Stimulated activated CD8-positive, alpha-beta memory T cell treated with anti-CD3 and anti-CD28 coated beads, Interleukin-4, amount 100 ng/mL, for 24 hours (primary cell): ENCODE measurements at places on chromosomes 1 and 21.

GRCh38 chr1:247552231-247552630, 3.3 kb downstream of the GCSAML start:
- DNase-seq, result no peak

DNA sequence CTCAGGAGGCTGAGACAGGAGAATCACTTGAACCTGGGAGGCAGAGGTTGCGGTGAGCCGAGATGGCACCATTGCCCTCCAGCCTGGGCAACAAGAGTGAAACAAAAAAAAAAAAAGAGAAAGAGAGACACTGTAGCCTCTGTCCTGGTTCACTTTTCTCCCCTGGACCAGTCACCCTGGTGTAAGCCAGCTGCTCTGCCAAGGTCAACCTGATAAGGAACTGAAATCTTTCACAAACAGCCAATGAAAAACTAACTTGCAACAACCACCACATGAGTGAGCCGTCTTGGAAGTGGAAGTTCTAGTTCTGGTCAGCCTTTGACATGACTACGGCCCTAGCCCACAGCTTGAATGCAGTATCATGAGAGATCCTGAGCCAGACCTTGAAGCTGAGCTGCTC, 36.8 kb upstream of the CXADR start:
- DNase-seq, result no peak

- DNase-seq, result no peak
Observed at GRCh38 chr1:21099034-21099868, 77.4 kb downstream of the EIF4G3 start.

- no peak for DNase-seq
Observed at GRCh38 chr1:203692565-203693470, 66.2 kb downstream of the ATP2B4 start.

- no peak for DNase-seq
Observed at GRCh38 chr1:93703643-93704042, 22.0 kb upstream of the BCAR3 start.

GRCh38 chr1:201876148-201876818, 12.4 kb upstream of the SHISA4 start:
- DNase-seq, result no peak

DNA sequence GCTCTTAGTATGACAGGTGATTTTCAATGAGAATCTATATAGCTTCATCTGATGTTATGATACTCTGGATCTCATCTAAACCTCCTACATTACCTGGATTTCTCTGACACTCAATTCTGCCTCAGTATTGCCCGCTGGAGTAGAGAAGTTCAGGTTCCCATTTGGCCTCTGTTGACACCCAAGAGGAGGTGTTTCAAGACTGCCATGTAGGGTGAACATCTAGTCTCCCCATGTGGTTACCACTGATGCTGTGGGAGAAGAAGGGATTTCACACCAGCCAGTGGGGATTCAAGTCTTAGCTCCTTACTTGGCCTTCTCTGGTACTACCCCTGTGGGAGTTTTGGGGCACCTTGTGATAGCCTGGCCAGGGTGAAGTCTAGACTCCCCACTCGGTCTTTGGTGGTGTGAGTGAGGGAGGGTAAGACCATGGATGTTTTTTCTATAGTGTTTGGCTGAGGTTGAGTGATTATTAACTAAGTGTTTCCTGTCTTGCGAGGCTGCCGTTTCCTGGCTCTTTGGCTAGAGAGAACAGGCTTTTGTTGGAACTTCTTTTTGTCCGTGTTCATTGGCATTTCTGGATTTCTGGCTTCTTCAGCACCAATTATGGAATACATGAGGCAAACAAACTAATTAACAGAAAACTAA, 90.7 kb downstream of the RHOU start:
- no peak for DNase-seq

DNA sequence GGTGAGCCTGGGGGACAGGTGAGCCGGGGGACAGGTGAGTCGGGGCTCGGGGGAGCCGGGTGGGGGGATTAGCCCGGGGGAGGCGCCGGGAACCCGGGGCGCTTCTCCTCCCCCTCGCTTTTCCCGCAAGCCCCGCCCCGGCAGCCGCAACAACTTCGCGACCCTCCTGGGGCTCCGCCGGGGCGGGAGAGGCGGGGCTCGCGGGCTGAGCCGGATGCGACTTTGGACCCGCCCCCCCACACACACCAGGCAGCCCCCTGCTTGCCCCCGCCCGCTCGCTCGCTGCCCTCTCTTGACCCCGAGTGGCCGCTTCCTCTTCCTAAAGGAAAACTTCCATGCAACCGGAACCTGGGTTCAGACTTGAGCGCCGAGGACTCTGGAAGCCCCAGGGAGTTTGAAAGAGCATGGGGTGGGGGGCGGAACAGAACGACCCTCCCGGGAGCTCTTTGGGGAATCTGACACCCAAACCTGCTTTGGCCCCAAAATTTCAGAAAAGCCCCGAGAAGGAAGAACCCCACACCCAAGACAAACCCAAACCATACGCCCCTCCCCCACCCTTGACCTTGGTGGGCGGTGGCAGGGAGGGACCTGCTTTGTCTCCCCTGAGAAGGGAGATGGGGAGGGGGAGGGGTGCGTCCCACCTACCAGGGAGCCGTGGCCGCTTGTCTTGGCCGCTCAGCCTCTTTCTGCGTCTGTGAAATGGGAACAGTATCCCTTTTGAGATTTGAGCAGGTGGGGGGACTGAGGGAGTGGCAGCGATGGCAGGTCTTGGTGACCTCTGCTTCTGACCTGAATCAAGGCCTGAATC, 550 bp downstream of the ARHGEF16 start:
- no peak for DNase-seq

- DNase-seq, result no peak
Observed at GRCh38 chr1:242240691-242241090, 241.8 kb upstream of the MAP1LC3C start.

GRCh38 chr1:86419277-86419903, 4.6 kb upstream of the CLCA2 start:
- DNase-seq, result no peak

DNA sequence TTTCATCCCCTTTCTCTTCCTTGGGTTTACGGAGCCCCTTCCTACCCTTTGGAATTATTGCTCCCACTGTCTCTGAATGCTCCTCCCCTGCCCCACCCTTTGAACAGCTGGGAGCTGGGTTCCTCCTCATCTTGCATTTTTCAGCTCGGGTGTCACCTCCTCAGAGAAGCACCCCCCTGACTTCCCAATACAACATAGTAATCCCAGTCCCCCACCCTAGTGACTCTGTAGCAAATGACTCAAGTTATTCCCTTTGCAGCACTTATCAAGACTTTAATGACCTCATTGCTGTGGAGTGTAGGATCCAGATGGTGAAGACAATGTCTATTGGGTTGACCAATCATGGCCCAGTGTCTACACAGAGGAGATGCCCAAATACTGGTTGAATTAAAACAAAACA, 8.9 kb upstream of the VWA5B1 start:
- DNase-seq, result no peak

GRCh38 chr1:14616632-14617396, 18.3 kb downstream of the KAZN start:
- DNase-seq, result no peak

DNA sequence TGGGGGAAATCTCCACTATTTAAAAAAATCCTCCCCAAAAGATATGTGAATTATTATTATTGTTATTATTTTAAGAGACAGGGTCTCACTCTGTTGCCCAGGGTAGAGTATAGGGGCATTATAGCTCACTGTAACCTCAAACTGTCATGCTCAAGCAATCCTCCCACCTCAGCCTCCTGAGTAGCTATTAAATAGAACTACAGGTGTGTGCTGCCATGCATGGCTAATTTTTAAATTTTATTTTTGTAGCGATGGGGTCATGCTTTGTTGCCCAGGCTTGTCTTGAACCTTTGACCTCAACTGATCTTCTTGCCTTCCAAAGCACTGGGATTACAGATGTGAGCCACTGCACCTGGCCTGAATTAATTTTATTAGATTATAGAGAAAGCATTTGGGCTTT, 116.8 kb downstream of the RABGAP1L start:
- no peak for DNase-seq

- DNase-seq, result no peak
Observed at GRCh38 chr1:17189632-17189990, 15.3 kb upstream of the PADI1 start.

GRCh38 chr1:48979940-48980339, 203.2 kb upstream of the BEND5 start:
- no peak for DNase-seq

- no peak for DNase-seq
Observed at GRCh38 chr1:209633335-209633997, 18.8 kb downstream of the LAMB3 start.

DNA sequence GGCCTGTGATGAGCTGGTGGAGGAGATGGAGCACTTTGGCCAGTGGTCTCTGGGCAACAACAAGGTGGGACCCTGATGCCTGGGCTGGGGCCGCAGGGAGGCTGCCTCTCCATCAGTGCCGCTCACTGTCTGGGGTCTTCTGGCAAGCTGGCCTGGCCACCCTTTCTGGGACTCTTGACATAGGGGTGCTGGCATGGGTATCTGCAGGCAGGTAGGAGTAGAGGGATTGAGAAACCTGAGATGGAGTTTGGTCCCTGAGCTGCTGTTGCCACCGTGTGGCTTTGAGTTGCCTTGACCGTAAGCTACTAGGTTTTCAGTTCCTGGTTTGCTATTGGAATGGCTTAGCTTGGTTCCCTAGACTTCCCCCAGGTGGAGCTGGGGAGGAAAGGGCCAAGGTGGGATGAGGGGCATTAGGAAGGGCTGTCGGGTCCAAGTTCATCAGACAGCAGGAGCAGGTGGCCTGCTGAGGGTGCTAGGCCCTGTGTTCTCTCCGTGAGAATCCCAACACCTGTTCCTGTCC, 13.2 kb upstream of the MFN2 start:
- DNase-seq, result no peak

DNA sequence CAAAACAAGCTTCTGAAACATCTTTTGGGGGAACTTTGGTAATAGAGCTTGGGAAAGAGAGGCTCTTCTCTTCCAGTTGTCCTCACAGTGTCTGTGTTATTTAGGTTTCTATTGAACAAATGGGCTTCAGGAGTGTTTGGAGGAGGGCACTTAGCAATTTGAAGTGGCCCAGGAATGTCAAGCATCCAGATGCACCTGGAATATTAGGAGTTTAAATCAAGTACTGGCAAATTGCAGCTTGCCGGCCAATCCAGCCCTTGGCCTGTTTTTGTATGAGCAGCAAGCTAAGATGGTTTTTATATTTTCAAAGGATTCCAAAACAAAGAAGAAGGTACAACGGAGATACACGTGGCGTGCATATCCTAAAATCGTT, 94.7 kb downstream of the CCDC185 start:
- no peak for DNase-seq

DNA sequence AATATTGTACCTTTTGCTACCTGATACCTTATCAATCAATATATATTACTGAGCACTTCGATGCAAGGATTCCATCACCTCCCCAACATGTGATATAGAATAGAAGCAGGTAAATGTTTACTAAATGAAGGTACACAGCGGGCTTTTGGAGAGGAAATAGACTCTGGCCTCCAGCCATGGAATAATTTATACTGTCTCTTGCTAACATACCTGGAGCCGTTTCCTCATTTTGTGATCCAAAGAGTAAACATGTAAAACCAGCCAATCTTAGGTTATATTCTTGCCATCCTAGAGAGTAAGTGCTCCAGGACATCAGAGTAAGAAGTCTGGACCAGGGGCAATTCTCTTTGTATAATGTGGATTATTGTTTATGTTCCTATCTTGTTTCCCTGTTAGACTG, 39.4 kb downstream of the NDUFS5 start:
- no peak for DNase-seq

- no peak for DNase-seq
Observed at GRCh38 chr1:150843474-150843873, 32.9 kb downstream of the ARNT start.

GRCh38 chr1:8682573-8682972, 134.9 kb downstream of the RERE start:
- DNase-seq, result no peak

DNA sequence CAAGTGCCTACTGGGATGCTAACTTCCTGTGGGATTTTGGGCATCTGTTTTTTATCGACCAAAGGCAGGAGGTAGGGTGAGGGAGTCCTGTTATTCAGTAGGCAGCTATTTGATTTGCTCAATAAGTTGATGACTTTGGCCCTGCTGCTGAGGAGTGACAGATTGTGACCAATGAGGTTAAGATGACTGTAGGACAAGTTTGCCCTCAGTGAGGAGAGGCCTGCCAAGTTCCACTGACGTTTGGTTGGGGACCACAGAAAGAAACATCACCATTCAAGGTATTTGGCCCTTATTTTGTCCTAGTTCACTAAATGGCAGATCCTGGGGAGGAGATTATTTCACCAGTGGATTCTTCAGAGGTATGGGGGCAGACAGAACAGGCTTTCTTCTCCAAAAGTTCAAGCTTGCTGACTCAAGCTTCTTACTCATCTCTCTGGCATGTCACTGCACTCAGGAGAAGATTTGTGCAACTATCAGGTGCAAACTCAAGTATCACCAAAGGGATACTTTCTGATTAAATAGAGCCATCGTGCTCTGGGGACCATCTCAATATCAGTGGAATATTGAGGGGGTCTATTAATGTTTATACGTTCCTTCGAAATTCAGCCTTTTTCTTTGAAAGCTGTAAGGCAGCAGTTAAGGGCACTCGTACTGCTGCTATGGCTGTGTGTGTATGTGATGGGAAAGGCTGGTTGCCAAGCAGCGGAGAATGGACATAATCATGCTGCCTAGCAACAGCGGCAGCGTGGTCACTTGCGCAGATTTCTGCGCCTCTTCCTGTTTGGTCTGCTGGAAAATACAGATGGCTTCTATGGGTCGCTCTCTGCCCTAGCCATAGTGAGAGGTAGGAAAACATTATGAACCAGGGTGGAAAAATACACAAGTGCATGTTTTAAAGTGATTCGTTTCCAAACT, 78.7 kb downstream of the PBX1 start:
- no peak for DNase-seq

DNA sequence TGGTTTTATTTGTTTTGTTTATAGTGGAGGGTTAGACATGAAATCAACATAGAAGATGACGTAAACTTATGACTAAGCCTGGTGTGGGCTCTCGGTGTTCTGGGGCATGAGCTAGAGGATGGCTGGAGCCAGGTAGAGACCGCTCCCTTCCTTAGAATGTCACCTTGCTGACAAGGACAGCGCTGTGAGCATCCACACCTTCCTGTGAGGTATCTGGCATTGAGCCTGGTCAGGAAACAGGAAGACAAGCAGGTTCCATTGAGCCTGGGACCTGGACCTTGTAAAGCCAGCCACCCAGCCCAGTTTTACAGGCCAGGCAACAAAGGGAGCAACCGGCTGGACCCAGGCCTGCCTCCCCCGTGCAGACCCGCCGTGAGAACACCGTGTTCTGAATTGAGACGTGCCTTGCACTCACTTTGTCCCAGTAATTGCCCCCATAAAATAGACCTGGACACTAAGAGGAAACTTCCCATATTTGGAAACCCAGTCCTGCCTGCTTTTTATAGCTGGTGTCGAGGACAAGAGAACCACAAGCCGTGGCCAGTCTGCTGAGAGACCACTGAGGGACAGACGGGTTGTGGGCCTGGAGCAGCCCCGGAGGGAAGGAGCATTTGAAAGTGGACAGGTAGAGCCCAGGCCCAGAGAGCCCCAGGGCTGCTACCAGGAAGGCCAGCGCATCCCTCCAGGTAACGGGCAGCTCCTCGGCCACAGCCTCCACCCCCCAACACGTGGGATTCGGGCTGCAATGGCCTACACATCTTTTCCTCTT, 78.0 kb downstream of the PDE9A start:
- no peak for DNase-seq

- DNase-seq, result no peak
Observed at GRCh38 chr1:26097696-26098095, 13.9 kb upstream of the PDIK1L start.

- no peak for DNase-seq
Observed at GRCh38 chr1:236315518-236315917, 33.8 kb upstream of the ERO1B start.
